ENCODE measurements at places on chromosomes 3 and 15. TPM values are rescaled to one million over a fixed set of nuclear protein-coding genes. Genes with fewer than 3 reads are reported as not detected.

CCDC39 gene
- polyA plus RNA-seq = 3.1 TPM

OIP5 gene
- 8.7 TPM for polyA plus RNA-seq

ANKRD34C gene
- not detected for polyA plus RNA-seq

GOLGA8Q gene
- 0.89 TPM for polyA plus RNA-seq

ILDR1 gene
- 8.7 TPM for polyA plus RNA-seq
